ENCODE measurements at places on chromosomes 1 and 21.

DNA sequence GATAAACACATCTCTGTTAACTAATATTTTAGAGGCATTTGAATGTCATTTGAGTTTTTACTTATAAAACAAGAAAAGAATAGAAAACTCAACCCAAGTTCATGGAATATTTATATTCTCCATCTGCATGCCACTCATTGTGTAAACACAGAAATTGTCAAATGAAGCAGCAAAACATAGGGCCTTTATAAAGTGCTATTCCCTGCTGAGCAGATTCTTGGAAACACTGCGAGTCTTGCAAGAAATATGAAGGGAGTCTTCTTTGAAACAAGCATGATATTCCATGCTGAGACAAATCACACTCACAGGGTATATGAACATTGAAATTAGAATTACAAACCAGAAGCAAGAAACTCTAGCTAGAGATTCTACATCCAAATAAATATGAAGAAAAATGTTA is 655.8 kb downstream of the BRINP3 start:
- DNase-seq = no peak

GRCh38 chr1:107294686-107295085 is 153.8 kb downstream of the NTNG1 start:
- DNase-seq = no peak

- DNase-seq = no peak
These were observed 59.4 kb downstream of the RUNX3 start for GRCh38 chr1:24870551-24871195.

GRCh38 chr1:198845271-198845670 is 206.4 kb downstream of the PTPRC start:
- DNase-seq = no peak

GRCh38 chr1:109996476-109996875 is 11.9 kb downstream of the AHCYL1 start:
- DNase-seq = no peak

- no peak for DNase-seq
These were observed 136.8 kb downstream of the KCNK2 start for GRCh38 chr1:215219372-215219771.

DNA sequence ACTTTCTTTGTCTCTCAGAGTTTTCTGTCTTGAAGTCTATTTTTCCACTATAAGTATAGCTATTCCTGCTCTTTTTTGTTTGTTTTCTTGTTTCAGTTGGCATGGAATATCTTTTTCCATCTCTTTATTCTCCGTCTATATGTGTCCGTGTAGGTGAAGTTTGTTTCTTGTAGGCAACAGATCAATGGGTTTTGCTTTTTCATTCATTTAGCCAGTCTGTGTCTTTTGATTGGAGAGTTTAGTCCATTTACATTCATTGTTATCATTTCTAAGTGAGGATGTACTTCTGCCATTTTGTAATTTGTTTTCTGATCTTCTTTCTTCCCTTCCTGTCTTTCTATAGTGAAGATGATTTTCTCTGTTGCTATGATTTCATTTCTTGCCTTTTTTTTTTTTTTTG is 132.5 kb upstream of the GPR52 start:
- no peak for DNase-seq

- no peak for DNase-seq
These were observed 251.3 kb downstream of the SDCCAG8 start for GRCh38 chr1:243507001-243507671.

DNA sequence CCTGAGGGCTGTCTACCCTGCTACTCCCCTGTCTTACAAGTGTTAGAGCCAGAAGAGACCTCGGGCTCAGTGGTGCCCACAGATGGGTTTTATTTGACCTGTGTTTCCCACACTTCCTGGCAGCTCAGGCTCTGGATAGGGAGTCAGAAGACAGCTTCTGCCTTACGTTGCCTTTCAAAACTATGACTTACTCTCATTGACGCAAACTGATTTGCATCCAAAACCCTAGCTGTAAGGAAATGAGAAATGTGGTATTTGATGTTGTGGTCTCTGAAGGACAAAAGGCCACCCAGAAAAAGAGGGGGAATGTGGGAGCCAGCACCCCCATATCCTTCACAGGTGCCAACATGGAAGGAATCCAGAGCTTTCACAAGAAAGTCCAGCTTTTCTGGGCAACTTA is 180.2 kb downstream of the ATG4C start:
- DNase-seq = no peak

DNA sequence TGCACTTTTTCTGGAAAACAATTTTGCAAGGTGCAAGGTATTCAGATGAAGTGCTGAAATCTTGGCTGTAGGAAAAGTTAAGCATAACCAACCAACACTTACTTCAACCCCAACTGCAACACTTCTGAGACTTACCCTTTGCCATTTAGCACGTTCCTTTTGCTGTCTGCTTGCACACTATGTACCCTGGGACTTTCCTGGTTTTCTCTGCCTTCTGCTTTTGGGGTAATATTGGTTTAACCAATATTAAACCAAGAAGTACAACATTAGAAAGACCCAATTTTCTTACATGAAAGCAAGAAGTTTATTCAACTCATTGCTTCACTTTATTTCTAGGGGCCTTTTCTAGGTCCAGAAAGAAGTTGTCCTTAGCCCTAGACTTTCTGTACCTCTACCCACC is 193.0 kb downstream of the HLX start:
- no peak for DNase-seq

DNA sequence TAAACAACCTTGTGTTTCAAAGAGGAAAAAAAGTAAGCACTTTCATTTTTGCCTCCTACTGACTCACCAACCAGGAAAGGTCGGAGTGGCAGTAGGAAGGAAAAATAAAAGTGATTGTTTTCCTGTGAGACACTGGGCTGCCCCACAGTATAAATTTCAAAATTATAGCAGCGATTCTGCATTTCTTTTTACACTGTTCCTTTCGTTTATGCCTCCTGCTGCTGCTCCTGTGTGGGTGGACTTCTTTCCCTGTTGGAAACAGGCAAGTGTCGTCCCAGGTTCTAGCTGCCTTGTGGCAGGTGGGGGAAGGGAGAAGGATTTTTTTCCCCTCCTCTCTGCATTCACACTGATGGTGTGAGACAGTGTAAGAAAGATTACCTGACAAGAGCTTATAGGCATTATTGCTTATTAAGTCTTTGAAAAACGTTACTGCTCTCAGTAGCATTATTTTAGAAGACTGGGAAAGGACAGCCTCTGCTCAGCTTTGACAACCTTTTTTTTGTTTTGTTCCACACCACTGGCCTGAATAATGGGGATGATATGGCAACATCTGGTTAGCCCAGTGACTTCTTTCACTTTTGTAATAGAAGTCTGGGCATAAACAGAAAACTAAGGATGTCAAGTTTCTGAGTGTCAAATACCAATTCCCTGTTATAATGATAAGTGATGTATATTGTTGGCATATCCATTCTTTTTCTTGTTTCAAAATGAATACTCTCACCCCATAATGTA is 77.9 kb downstream of the NEK7 start:
- DNase-seq = no peak

DNA sequence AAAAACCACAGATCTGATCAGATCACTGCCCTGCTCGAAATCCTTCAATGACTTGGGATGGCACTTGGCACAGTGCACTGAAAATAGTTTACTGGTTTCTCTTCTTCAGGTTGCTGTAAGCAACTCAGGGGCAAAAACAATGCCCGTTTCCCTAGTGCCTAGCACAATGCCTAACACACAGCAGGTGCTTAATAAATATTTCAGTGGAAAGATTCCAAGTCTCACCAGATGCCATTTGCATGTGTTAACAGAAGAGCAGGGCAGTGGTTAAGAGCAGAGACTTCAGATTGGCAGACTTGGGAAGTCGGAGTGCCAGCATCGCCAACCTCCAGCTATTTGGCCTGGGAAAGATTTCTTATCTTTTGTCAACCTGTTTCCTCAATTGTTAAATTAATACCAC is 10.9 kb upstream of the METTL25B start:
- DNase-seq = no peak

DNA sequence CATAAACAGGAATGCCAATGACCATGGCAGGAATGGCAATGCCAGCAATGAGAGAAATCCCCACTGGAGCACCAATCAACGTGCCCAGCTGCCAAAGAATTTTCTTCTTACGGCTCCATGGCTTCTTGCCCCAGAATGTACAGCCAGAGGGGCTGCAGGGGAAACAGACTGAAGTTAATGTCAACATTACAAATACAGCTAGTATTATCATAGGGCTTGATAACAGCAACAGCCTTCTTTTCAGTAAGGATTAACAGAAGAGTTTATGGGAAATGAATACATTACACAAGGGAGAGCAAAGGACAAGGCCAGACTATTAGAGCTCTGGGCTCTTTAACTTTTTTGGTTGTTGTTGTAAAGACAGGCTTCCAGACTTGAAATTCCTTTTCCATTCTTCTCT is 18.2 kb downstream of the RNF19B start:
- no peak for DNase-seq

GRCh38 chr1:23401313-23401712 is 23.2 kb downstream of the TCEA3 start:
- no peak for DNase-seq

DNA sequence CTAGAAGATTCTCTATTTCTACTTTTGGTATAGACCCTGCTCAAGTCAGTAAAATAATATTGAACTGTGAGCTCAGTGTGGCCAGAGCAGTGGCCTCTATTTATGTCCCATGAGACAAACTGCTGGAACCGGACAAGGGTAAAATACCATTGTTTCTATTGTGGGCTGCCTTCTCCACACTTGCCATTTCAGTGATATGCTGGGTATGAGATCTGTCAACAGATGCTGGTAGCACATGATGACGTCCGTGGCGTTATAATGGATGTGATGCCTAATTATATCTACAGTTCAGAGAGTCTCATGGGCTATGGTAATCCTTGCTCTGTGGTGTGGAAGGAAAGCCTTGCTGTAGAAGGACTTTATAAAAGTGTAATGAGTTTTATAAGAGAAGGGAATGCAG is 2.4 kb downstream of the ACTN2 start:
- no peak for DNase-seq

- DNase-seq = no peak
These were observed 14.9 kb downstream of the ATP13A2 start for GRCh38 chr1:16996845-16997244.

GRCh38 chr1:153443486-153443885 is 17.0 kb downstream of the S100A7 start:
- DNase-seq = no peak

DNA sequence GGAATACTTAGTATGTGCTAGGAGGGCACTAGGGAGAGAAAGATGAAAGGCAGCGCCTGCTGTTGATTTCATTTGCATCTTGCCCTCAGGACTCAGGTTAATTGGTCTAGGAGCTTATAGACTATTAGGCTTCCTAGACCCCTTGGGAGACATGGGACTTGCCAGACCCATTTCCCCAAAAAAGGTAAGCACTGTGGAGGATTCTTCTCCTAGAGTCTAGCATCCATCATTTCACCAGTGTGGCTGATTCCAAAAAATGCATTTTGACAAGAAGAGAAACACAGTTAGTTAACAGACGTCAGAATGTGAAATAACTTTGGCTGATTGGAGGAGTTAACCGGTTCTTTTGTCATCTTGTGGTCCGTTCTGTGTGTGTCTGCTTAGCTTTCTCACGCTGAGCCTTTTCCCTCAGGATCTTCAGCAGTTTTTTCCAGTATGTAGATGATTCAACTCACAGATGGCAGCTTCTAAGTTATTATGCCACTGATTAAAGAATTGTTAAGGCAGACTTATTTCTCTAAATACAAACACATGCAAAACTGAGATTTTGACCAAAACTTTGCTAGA is 108.8 kb downstream of the KIF26B start:
- no peak for DNase-seq

DNA sequence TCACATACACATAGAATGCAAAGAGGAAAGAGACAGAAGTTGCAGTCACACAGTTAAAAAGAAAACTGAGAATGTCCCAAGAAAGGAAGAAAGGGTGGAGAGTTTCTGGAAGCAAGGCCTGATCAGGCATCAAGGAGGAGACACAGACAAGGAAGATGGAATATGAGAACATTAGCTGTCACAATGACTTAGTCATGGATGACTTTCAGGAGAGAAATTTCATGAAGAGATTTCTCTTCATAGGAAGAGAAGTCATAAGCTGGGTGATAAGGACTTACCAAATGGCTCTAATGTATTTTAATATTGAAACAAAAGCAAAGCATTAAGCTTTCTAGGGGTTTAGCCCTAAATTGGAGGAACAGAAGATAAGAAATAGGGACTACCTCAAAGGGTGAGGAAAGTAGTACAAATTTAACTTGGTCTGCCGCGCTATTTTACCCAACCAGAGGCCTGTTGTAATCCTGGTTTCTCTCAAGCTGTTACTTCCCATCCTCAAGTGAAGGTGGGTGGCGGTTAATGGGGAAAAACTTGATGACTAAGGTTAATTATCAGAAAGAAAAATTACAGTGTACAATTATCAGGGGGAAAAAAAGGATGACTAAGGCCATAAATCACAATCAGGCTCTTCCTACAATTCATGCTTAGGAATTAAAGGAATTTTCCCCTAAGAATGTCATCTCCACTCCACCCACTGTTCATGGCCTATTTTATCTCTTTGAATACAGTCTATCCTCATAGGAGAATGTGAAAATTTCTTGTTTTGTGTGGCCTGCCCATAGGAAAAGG is 93.9 kb upstream of the ADGRL2 start:
- DNase-seq = no peak

DNA sequence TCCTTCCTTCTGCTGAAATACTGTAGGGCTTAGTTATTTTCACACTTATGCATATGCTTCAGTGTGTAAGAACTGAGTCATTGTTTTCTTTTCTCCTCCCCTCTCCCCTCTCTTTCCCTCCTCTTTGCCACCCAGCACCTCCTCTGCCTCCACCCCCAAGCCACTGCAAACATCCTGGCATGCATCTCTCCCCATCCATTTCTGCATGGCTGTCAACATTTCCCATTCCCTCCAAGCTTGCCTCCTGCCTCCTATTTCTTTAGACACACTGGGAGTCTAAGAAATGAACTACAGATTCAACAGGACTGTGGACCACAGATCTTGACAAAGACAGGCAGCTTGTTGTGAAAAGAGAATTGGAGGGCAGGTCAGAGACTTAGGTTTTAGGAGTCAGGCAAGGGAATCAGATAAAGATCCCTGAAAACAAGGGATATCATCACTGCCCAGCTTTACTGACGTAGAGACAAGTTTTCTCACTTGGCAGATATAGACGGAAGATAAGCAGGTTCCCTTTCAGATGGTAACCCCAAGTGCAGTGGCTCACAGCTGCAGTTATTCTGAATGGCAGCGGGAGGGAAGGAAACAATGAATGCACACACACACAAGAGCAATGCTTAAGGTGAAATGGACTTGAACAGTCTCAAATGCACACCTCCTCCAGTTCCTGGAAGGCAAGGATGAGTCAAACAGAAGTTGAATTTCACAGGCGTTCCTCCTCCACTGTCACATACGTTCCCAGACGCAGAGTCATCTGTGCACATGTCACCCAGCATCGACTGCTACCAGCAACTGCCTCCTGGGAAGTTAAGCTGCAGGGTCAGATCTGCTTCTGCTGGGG is 56.1 kb downstream of the HIVEP3 start:
- DNase-seq = no peak

DNA sequence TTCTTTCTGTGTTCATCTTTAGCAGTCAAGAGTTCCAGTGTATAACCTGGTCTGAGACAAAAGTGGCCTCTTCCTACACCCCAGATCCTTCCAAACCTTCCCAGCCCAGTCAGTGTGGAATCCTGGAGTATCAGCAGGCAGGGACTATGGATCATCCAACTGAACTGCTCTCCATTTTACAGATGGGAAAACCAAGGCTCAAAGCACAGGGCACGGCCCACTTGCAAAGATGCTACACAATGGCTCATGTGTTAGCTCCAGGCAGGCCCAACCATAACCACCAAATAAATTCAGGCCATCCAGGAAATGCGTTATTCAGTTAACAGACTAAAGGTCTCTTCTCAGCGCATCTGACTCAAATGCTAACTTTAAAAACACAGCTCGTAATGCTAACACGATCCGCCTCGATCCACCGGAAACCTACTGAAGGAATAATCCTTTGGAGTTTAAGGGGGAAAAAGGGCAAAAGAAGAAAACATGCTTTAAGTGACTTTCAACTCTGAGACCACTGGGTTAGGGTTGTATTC is 7.1 kb downstream of the GLIS1 start:
- DNase-seq = no peak
